AG09309 (cell line): ENCODE measurements at places on chromosomes 5 and 9.

- no peak for DNase-seq
Observed at GRCh38 chr9:129252937-129253802, 75.1 kb upstream of the IER5L start.

DNA sequence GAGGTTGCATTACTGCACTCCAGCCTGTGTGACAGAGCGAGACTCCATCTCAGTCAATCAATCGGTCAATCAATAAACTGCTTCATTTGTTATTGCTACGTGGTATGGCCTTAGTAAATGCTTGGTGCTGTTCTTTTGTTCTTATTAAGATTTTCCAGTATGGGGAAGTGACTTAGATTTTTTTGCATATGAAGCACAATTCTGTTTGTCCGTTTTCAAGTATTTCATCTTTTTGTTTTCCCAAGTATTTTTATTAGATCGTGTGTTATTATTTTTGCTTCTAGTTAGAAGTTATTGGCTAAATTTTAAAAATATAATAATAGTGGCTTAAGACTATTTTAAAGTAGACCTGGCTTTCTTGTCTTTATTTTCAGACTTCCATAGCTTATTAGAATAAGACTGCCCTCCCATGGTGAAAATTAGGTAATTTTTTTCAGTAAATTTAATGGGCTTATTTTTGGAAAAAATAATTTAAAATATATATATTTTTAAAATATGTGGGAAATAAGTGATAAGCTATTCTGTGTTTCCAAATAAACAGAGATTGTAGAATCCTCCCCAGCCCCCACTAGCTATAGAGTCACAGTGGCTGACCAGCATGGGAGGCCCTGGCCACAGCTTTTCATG, 14.7 kb upstream of the OMD start:
- no peak for DNase-seq

GRCh38 chr5:35195472-35195852, 34.8 kb downstream of the PRLR start:
- no peak for DNase-seq

DNA sequence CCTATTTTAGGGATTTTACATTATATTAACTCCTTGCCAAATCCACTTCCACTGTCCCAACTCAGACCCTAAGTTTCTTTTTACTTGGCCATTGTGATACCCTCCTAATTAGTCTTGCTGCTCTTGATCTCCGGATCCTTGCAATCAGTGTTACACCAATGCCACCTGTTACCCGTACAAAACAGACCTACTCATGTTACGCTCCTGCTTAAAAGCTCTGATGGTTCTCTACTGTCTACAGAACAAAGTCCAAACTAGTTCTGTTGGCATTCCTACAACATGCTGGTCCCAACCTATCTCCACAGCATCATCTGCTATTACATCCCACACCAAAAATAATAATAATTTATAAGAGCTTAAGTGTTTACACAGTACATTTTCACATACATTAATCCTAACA, 9.8 kb downstream of the ECPAS start:
- DNase-seq, result no peak

DNA sequence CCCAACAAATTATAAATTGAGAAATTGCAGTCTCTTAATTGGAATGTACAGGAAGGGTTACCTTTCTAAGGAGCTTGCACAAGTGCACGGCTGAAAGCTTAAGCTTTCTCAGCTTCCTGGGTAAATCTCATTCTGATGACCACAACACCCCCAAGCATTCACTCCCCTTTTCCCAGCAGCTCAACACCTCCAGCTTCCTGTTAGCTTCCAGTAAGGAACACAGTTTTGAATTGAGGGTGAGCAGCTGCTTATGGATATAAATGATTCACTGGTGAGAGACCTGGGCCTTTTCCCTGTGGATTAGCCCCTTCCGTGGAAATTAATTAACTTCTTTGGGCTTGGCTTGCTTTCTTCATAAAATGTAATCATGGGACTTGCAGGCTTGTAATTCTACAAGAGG, 101.2 kb downstream of the SLC28A3 start:
- no peak for DNase-seq

DNA sequence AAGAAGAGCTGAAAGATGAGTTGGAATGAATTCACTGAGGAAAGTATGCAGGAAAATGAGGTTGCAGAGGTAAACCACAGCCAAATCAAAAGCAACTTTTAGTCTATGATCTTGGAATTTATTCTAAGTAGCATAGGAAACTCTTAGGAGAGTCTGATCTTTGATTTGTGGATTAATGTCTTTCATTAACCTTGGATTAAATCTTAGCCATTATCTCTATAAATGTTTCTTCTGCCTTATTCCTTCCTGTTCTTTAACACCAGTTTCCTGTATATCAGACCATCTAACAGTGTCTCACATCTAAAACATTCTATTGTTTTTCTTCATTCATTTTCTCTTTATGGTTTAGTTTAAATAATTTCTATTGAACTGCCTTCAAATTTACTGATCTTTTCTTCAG, 187.2 kb upstream of the ANKRD55 start:
- DNase-seq, result no peak

DNA sequence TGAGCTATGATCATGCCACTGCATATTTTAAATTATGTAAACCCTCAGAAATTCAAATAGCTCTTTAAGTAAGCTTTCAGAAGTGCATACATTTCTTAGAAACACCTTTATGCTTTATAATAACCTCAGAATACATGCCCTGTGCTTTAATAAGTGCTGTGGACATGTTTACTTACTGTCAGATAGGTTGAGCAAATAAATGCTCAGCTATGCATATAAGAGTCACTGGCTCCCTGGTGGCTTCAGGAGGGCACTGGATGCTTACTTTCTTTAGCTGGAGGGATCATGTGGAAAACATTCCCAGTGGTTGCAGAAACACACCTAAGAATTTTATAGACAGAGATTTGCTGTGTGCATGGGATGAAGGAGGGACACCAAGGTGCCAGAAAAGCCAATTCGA, 74.4 kb downstream of the PDE6A start:
- no peak for DNase-seq

GRCh38 chr5:151014680-151015343, 5.6 kb upstream of the GPX3 start:
- no peak for DNase-seq

- no peak for DNase-seq
Observed at GRCh38 chr5:116423141-116423540, 151.5 kb downstream of the SEMA6A start.

GRCh38 chr5:119453040-119453373, 710 bp downstream of the HSD17B4 start:
- DNase-seq, result no peak

DNA sequence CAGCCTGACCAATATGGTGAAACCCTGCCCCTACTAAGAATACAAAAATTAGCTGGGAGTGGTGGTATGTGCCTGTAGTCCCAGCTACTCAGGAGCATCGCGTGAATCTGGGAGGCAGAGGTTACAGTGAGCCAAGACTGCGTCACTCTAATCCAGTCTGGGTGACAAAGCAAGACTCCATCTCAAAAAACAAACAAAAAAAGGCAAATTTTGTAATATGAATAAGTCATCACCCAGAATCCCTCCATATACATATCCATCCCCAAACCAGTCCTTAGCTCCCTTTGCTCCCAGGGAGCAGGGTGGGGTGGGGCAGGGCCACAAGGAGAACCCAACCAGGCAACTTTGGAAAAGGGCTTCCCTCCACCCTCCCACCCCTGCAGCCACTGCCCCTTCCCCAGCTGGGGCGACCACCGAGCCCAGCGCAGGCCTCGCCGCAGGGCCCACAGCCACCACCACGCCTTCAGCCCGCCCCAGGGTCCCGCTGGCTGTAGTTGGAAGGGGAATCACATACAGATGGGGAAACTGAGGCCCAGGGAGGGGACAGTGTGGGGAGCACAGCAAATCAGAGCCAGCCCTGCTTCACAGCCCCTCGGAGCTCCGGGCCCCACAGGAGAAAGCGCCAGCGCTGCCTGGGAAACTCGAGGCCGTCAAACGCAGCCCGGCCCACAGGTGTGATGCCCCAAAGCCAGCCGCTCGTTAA, 7.8 kb downstream of the NOTCH1 start:
- DNase-seq, result no peak

DNA sequence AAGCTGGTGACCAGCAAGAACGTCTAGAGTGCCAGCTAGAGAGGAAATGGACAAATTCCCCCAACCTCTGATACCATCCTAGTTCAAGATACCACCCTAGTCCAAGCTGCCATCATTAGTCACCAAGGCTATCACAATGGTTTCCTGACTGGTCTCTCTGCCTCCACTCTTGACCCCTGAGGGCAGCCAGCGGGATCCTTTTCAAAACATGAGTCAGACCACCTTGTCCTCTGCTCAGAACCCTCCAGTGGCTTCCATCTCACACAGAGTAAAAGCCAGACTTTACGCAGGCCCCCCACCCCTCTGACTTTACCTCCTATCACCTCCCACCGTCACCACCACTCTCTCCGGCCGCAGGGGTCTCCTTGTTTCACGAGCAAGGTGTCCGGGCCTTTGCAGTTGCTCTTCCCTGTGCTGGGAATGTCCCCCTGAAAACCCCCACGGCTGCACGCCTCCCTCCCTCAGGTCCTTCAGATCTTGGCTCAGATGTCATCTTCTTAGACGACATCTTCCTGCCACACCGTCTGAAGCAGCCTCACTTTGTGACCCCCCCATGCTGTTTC, 42.2 kb upstream of the FBXW11 start:
- DNase-seq, result no peak

DNA sequence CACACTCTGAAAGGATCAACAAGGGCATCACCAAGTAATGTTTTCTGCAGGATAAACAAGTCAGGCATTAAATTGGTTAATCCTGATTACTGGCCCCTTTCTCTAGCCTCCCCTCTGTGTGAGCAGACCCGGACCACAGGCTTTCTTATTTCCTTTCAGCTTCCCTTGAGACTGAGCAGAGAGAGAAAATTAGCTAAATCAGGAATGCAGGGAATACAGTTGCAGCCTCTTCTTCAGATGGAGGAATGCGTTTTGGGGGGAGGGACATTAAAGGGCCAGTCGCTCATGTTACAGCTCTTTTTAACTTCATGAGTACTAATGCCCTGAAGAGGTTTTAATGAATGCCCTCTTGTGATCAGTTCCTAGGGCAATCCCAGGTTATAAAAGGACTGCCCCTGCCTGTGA, 19.8 kb downstream of the PCDHAC2 start:
- DNase-seq, result no peak

- no peak for DNase-seq
Observed at GRCh38 chr5:178421699-178422399, 168.3 kb downstream of the COL23A1 start.

DNA sequence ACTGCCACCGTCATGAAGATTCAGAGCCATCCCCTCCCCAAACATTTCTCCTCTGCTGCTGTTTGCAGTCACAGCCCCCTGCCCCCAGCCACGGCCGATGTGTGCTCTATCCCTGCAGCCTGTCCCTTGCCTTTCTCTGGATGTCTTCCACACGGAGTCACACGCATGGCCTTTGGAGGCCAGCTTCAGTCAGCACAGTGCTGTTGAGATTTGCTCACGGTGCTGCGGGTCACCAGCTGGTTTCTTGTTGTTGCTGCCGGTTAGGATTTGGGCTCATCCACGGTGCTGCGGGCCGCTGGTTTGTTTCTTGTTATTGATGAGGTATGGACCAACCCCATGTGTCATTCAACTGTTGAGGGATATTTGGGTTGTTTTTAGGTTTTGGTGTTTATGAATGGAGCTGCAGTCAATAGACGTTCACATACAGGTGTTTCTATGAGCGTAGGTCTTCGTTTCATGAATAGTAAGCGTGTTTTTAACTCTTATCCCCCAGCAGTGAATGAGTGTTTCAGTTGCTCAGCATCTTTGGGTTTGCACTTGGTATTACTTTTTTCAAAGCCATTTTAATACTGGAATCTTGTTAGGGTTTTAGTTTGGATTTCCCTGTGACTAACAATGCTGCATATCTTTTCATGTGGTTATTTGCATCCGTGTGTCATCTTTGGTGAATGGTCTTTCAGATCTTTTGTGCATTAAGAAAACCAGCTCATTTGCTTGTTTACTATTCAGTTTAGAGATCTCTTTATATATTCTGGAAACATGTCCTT, 57.6 kb downstream of the AHRR start:
- peak; percentile 42 for DNase-seq

GRCh38 chr9:38708759-38709158, 11.2 kb downstream of the FAM240B start:
- no peak for DNase-seq

- no peak for DNase-seq
Observed at GRCh38 chr9:113993838-113994540, 84.1 kb downstream of the AMBP start.

DNA sequence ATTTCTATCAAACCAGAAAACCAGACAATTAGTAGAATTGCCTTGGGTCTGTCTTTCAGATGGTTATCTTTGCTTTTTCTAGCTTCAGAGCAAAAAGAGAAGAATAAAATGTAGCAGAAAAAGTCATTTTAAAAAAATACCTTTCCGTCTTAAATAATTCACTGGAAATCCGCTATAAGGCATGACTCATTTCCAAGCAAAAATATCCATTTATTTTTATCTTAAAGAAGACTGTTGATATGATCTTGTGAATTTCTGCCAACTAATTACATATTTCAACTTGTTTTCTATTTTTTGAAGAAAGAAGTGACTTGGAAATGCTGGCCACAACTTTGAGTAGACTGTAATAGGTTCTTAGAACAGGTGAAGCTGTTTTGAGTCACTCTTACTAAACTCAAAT, 83.7 kb downstream of the VCAN start:
- no peak for DNase-seq

DNA sequence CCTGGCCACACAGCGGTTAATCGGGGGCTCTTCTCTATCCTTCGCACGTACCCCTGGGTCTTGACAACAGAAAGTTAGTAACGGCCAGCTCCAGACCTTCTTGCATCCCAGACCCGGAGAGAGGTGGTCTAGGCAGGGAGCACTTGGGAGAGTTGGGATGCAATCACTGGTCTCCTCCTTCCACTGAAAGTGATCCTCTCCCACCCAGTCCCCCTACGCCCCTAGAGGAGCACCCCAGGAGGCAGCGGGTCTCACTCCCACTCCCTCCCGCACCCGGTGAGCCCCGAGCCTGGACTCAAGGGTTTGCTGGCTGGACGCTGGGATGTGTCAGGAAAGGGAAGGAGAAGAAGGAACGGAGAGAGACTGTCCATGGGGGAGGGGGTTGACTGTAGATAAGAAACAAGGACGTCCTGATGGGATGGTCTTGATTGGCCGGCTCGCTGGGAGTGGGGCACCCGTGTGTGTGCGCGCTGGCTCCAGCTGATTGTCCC, 2.0 kb downstream of the RORB start:
- DNase-seq, result no peak
